ENCODE measurements at places on chromosomes 2 and 18.

- no peak for DNase-seq
These were observed 16.0 kb upstream of the IKZF2 start for GRCh38 chr2:213167271-213167930.

DNA sequence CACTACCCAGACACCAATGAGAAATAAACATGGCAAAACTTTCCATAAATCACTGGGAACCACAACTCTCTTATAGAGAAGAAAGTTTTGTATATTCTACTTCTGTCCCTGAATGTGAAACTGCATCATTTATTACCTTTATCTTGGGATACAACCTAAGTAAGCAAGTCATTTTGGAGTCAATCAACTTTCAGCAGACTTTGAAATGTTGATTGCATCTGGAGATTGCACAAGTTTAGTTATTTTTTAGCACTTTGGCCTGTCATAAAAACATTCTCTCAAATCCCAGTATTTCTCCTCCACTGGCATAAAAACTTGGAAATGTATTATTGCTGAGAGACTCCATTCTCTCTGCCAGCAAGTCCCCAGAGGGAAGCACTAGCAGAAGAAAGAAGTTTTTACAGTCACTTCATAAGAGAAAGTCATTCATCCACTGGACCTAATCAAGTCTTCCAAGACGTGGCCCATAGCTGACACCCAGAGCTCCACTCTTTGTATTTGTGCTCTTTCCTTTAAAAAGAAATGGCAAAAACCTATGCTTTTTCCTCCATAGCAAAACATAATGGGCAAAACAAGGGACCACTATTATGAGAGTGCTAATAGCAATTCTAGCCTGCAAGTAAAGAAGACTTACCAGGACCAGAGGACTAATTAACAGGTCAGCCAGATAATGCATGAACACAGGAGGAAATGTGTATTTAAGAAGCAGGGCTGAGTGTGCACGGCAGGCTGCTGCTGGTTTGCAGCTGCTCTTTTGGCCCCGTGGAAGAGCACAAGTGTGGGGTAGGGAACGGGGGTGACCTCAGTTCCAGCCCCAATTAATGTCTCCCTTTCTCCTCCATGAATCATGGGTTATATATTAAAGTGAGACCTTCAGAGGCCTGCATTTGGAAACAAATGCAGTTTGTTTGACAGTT is 171.5 kb downstream of the INO80D start:
- DNase-seq = no peak

DNA sequence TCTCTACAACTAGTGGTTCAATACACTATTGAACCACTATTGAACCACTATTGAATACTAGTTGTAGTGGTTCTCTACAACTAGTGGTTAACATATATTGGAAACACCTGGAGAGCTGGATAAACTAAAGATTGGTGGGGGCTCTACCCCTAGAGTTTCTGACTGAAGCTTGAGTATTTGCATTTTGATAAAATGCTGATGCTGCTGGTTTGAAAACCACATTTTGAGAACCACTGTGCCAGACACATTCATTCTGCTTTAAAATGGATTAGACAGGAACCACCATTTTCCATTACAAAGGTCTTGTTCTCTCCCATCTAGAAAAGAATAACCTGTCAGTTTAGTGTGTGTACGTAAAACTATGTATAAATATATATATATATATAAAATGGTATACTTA is 133.3 kb downstream of the TMEM247 start:
- no peak for DNase-seq

GRCh38 chr2:17649026-17649425 is 104.6 kb downstream of the SMC6 start:
- DNase-seq = no peak

DNA sequence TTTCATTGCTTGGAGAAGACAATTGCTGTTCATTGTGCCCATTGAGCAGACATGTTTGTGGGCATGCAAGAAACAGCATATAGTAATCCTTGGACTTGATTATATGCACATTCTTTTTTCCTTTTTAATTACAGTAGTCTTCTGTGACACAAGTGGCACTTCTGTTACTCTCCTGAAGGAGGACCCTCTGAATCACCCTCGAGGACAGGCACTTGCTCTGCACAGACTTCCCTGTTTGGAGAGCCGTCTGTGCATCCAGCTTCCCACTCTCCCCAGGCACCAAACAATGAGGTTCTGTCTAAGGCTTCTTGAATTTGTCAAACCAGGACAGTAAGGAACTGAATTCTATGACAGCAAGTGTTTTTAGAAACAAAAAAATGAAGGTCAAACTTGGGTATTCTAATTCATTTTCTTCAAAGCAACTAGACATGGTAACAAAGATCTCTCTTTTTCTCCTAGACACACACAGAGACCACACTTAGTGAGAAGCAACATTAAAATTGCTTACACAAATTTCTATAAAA is 844.6 kb upstream of the ID2 start:
- no peak for DNase-seq

GRCh38 chr18:10971717-10972116 is 177.7 kb downstream of the PIEZO2 start:
- DNase-seq = no peak

DNA sequence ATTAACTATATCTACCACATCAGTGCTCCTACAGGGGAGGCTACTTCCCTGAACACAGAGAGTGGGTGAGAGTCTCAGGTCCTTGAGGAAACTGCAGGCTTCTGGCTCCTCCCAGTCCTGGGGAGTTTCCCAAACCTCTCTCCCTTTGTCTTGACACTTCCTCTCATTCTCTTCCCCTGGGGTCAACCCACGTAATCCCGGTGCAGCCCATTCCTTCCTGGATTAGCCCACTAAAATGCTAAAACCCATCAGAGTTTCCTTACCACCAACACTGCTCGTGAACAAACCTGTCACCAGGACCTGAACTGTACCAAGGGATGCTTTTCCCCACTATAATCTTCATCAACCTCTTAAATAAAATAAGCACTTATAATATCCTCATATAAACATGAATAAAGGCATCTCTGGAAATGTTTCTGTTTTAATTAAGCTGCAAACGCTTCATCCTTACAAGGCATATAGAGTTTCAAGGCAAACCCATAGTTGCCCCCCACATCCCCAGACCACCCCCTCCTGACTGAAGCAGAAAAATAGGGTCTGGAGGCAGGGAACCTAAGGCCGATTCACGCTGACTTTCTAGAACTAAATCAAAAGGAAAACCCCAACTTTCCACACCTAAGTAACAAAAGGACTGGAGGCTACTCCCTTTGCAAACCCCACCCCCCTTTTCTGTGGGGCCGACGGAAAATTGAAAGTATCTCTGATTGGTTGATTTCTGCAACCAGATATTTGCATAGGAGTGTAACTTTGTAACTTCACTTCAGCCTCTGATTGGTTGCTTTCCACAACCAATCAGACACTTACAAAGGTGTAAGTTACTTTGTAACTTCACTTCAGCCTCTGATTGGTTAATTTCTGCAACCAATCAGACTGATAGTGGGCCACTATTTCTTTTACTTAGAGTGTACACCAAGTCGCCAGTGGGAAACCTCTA is 19.0 kb downstream of the TMSB10 start:
- DNase-seq = peak; percentile 70

DNA sequence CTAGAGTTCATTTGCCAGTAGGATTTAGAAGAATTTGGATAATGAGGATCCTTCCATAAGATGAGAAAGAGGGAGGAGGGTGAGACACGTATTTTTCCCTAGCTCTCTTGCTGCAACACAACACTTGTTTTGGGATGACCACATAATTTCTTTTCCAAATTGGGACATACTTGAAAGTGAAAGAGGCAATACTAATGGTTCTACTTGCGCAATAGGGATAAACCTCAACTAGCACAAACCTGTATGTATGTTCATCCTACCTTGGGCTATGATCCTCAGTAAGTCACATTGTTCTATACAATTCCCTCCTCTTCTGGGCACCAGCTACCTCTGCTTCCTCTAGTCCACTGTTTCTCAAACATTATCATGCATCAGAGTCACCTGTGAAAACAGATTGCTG is 1208.8 kb upstream of the LRRTM1 start:
- DNase-seq = no peak

GRCh38 chr18:13470516-13471197 is 252.1 kb downstream of the LDLRAD4 start:
- DNase-seq = no peak

GRCh38 chr2:55649211-55649610 is 31.8 kb upstream of the PPP4R3B start:
- peak; percentile 0 for DNase-seq

DNA sequence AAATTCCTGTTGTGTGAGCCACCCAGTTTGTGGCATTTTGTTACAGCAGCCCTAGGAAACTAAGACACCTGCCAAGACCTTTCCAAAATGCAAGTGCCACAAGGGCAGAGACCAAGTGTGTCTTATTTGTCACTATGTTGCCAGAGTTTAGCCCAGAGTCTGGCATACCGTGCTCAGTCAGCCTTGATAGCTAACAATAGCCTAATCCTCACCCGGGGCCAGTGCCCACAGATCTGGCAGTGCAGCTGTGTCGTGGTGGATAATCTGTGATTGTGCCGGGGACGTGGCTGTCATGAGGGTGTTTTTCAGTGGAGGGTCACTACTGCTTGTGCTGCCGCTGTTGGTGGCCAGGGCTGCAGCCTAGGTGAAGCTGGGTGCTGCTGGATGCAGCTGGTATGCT is 53.5 kb downstream of the MEP1B start:
- DNase-seq = no peak

GRCh38 chr2:56613254-56613653 is 429.5 kb downstream of the CCDC85A start:
- no peak for DNase-seq

DNA sequence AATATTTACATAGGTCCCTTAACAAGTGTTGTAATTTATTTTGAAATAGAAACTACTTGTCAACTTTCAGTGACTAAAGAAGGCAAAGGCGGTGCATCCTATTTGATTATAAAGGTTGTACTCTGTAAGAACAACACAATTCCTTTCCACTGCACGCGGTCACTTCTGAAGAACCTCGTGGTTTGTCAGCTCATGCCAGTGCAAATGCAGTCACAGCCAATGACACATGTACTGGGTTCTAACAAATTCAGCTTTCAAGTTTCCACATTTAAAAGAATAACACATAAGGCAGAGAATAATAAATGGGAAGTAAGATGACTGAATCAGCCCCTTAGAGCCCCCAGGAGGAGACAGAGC is 39.7 kb downstream of the CYB5A start:
- peak; percentile 57 for DNase-seq
